Nephron progenitor cell (in vitro differentiated cells): ENCODE measurements at places on chromosomes 6 and 20.

- DNase-seq = no peak
These were observed 29.7 kb upstream of the TBXT start for GRCh38 chr6:166197361-166197760.

DNA sequence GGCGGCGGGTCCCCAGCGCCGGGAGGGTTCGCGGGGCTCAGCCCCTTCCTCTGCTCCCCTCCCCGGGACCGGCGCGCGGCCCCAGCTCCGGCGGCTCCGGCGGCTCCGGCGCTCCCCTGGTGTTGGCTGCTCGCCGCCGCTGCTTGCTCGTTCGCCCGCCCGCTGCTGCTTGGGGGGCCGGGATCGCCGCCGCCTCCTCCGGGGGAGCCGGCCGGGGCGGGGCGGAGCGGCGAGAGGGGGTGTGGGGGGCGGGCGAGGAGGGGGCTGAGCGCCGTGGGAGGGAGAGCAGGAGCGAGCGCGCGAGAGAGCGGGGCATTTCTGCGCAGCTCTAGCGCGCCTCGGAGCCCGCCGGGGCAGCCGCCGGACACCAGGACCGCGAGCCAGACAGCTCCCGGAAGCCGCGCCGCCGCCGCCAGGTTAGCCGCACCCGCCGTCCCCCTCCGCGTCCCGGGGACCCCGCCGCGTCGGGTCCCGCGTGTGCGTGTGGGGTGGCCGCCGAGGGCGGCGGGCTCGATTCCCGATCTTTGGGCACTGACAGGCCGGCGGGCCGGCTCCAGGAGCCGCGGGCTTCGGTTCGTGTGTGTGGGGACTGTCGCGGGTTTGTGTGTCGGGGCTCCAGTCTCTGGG lies 62.0 kb upstream of the EPB41L1 start:
- peak; percentile 72 for DNase-seq

GRCh38 chr6:160365117-160365516 lies 16.9 kb downstream of the SLC22A3 start:
- DNase-seq = no peak

DNA sequence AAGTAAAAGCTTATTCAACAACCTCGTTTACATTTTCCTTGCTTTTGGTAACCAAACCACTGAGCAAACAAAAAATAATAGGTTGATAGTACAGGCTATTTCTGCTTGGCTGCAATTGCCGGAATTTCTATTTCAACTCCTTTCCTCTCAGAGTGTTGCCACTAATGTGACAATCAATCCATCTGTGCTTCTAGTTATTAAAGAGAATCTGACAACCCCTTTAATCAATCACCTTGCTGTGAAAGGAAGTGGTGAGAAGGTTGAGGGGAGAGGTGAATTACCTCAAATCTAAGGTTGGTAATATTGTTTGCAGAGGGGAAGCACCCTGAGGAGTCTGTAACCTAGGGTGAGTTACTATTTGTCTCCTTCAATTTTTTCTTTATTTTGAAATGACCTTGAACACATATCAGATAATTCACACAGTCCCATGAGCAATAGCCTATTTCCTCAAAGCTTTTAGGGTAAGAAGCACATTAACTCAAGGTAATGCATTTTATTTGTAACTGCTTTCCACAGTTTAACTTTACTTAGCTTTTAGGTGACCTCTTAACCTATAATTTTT lies 603.4 kb downstream of the MMUT start:
- no peak for DNase-seq

- DNase-seq = peak; percentile 51
These were observed 32.5 kb upstream of the ZNF184 start for GRCh38 chr6:27505209-27506027.

DNA sequence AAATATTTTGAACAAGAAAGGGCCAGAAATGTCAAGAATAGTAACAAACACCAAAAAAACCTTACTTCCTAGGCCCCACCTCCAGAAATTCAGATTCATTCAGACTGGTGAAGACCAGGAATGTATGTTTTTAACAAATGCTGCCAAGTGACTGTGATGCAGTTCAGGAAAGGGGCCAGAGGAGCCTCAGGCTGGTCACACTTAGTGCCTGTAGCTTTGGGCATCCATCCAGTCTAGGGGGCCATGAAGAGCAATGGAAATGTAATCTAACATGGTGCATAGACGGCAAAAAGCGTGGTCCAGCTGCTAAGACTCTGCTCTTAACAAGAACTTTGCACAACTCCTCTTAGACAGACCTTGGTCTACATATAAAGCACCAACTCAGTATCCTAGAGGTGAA lies 7.1 kb downstream of the GJA1 start:
- DNase-seq = no peak

DNA sequence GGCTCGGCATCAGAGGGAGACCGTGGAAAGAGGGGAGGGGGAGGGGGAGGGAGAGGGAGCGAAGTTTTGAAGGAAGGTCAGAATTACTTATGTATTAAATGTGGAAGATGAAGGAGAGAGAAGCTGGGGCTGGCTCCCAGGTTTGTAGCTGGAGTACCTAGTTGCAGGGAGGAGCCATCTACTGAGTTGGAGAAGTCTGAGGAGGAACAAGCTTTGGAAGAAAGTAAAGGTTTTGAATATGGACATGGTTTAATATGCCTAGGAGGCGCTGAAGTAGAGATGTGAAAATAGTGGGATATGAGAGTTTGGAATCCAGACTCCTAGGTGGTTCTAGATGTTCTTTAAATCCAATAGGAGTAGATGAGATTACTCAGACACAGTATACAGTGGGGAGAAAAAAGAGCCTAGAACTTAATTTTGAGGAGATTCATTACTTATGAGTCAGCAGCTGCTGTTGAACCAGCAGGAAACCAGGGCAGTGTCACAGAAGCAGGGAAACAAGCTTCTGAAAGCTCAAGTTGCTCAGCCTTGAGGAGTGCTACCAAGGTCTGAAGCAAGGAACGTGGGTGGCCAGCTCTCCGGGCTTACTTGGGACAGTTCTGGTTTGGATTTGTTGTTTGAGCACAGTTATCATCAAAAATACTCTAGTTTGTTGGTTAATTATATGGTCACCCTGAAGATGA lies 149.3 kb downstream of the UTRN start:
- DNase-seq = no peak

- DNase-seq = no peak
These were observed 100.4 kb downstream of the AFG1L start for GRCh38 chr6:108395297-108395696.

GRCh38 chr6:106702451-106703110 lies 73.2 kb downstream of the QRSL1 start:
- no peak for DNase-seq
